Inflammatory macrophage treated with lipopolysaccharide for 4 hours (primary cell): ENCODE measurements at places on chromosomes 2 and 18.

- no peak for DNase-seq
Measured at GRCh38 chr18:51255693-51256092, 58.2 kb upstream of the MEX3C start.

DNA sequence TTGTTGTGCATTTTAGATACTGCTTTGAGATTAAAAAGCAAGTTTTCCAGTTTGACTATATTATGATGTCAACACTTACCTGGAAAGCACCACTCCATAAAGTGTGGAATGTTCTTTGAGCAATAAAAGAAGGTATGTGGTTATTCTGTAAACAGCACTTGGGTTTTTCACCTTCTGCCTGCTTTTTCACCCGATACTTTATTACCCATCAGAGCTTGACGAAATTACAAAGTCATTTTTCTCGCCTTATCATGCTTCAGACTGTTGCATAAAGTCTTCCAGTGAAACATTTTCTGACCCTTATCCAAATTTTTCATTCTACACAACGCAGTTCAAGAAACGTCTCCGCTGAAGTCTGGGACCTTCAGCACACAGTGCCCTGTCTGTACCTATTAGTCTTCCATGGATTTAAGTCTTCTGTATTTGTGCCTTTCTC, 25.2 kb downstream of the CAB39 start:
- DNase-seq, result no peak

GRCh38 chr18:6595666-6596065, 133.8 kb upstream of the ARHGAP28 start:
- DNase-seq, result no peak

DNA sequence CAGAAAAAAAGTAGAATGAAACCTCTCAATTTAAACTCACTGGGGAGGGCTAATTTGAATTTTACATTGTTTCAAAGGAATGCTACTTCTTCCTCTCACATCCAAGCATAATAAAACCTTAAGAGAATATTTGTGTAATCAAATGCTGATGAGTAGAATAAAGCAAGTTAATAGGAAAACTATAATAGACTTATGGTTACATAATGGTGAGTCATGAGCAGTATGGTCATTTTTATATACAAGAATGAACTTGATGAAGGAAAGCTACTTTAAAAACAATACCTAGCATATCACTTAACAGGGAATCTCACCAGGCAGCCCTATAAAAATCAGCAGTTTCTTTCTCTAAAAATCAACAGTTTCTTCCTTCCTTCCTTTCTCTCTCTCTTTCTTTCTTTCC, 80.3 kb downstream of the VSNL1 start:
- no peak for DNase-seq

- peak; percentile 70 for DNase-seq
Measured at GRCh38 chr2:12183032-12183645, 436.7 kb downstream of the LPIN1 start.

DNA sequence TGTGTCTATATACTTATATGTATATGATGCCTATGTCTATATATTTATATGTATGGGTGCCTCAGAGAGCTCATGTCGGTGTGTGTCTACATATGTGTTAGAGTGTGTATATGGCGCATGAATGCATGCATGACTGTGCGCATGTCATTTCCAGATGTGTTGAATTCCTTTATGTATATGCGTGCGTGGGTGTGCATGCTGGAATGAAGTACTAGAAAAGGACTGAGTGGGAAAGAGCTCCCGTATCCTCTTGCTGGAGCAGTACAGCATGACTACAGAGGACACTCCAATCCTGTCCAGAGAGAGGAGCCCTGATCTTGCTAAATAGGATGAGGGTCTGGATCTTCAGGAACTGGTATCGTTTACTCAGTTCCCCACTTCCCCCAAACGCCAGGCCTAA, 56.8 kb upstream of the LRPPRC start:
- no peak for DNase-seq

GRCh38 chr2:199458009-199458805, 468 bp upstream of the SATB2 start:
- peak; percentile 11 for DNase-seq

DNA sequence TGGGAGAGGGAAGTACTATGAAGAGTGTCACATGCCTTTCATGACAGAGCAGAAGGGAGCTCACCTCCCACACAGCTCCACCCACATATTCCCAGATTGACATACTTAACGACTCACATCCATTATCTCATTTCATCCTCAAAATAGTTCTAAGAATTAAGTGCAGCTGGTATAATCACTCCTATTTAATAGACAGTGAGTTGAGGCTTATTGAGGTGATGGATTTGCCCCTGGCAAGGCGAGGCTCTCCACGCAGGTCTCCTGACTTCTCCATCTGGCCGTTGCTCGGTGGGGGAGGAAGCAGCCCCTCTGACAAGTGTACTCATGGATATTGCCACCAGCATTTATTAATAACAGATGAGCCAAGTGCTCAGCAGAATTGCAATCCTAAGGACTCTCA, 81.4 kb downstream of the TGOLN2 start:
- peak; percentile 75 for DNase-seq

- DNase-seq, result no peak
Measured at GRCh38 chr18:50080316-50080715, 114.6 kb downstream of the MYO5B start.

DNA sequence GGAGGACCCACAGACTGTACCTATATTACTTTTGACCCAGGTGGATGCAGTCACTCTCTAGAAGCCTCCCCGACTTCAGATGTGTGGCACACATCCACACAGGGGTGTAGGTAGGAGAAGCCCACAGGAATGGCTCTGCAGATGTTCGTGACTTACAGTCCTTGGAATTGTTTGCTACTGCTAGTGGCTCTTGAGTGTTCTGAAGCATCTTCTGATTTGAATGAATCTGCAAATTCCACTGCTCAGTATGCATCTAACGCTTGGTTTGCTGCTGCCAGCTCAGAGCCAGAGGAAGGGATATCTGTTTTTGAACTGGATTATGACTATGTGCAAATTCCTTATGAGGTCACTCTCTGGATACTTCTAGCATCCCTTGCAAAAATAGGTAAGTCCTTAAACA, 605 bp downstream of the SLC9A4 start:
- no peak for DNase-seq

- no peak for DNase-seq
Measured at GRCh38 chr2:210167227-210167626, 4.0 kb downstream of the KANSL1L start.

GRCh38 chr2:201114350-201114749, 1.6 kb upstream of the CFLAR start:
- DNase-seq, result no peak

DNA sequence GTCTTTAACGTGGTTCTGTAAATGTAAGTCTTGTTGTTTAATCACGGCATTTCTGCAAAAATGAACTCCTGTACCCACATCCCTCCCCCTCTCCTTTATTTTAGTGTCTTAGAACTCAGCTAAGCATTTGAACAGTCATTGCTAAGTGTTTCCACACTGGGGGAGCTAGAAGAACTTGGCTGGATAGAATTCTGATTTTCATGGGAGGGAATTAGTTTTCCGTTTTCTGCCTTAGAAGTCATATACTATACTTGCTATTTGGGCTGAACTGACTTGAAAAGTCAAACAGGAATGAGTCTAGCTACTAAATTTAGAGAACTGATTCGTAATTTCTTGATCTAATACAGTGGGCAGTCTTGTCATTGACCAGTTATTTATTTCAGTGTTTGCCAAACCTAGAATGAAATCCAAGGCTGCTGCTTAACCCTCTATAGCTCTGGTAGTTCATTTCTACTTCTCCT, 61.1 kb downstream of the FMNL2 start:
- no peak for DNase-seq

DNA sequence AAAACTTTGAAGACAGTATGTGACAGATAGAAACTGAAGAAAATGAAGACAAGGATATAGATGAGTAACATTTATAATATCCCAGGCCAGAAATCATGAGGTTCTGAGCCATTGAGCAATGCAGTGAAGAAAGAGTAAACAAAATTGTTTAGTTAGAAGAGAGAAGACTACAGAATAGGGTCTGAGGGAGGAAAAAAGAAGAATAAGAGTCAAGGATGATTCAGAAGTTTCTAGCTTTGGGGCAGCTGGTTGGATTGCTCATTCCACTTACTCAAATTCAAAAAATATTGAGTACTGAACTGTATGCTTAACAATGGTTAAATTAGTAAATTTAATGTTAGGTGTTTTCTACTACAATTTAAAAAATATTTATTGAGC, 155.0 kb upstream of the OTX1 start:
- peak; percentile 33 for DNase-seq

DNA sequence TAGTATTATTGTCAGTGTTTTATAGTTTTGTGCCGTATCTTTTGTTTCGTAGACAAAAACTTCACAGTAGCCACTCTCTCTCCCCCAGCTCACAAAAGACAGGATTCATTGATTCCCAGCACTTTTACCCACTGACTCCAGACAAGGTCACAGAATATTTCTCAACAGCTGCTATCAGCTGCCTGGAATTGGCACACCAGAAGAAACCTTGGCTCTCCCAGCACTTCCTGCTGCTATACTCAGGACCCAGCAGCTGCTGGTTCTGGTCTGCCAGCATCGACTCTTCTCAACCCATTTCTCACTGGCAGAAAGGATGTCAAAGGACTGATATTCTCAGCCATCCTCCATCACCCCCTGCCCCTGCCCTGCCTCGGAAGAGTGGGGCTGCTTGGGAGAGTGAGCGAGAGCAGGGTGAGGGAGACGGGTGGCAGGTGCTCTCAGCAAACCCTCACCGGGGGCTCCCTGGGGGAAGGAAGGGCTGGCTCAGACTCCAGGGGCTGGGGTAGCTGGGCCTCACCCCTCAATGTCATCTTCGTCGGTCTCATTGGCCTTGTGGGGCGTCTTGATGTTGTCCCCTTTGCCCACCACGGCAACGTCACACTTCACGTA, 6.1 kb upstream of the OTOF start:
- peak; percentile 21 for DNase-seq

DNA sequence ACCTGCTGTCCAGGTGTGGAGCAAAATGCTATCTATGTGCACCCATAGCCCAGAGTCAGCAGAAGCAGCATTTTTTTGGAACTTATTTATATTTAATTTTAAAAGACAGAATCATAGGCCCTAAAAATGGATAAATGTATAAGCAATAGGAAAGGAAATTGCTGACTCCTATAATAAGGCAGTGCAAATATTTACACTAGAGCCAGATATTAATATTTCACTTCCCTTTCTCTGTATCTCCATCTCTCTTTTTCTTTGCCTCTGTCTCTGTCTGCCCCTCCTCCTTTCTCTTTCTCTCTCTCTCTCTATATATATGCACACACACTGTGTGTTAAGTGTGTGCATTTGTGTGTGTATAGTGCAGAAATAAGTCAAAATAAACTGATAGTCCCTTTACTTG, 375.6 kb downstream of the SOX11 start:
- DNase-seq, result no peak

GRCh38 chr2:112004253-112004645, 50.8 kb upstream of the TMEM87B start:
- peak; percentile 97 for DNase-seq

DNA sequence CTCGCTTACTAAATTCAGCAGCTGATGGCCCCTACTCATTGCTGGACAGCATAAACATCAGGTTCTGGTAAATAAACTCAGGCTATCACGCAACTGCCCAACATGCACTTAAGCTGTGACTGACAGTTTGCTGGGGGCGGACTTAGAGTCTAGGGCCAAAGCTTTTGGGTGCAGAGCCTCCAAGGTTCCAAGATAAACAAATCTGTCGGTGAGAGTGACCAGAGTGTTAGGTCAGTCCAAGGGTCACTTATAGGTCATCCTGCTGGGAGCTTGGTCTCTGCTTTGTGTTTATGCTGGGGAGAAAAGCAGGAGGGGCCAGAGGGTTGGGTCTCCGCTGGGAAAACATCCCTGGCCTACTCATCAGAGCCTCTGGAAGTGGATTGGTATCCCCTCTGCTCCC, 188.6 kb upstream of the GATA6 start:
- DNase-seq, result no peak

DNA sequence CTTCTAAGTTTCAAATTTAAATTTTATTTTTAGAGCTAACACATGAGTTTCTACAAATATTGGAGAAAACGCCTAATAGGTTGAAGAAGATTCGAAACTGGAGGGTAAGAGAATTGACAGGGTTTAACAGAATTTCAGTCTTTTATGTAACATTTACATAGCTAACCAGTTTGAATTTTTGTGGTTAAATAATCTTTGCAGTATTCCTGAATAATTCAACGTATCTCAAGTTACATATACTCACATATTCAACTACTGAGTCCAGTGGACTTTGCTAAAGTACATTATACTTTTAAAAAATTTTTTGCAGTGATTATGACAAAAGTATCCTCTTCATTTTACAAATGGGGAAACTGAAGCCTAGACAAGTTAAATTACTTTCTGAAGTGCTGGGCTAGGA, 34.0 kb downstream of the CCNT2 start:
- DNase-seq, result no peak

DNA sequence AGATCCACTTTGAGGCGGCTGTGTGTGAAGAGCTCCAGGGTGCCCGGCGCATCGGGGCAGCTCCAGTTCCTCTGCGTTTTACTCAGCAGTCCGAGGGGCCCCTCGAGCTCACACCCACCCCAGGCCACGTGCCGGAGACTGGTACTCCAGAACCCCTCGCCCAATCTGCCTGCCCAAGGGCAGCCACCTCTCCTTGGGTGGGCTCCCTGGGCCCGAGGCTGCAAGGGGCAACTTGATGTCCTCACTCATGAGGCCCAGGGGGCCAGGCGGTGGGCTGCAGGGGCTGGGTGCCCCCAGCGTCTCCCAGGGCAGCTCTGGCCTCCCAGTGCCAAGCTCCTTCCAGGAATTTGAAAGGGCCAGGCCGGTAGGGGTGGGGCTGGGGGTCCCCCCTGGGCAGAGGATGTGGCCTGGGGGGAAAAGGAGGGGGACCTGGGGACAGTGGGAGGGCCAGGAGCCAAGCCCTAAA, 16.7 kb downstream of the RAMP1 start:
- no peak for DNase-seq

GRCh38 chr18:78136986-78137385, 842.6 kb upstream of the SALL3 start:
- no peak for DNase-seq

GRCh38 chr2:26238311-26238958, 6.0 kb downstream of the HADHA start:
- DNase-seq, result no peak

DNA sequence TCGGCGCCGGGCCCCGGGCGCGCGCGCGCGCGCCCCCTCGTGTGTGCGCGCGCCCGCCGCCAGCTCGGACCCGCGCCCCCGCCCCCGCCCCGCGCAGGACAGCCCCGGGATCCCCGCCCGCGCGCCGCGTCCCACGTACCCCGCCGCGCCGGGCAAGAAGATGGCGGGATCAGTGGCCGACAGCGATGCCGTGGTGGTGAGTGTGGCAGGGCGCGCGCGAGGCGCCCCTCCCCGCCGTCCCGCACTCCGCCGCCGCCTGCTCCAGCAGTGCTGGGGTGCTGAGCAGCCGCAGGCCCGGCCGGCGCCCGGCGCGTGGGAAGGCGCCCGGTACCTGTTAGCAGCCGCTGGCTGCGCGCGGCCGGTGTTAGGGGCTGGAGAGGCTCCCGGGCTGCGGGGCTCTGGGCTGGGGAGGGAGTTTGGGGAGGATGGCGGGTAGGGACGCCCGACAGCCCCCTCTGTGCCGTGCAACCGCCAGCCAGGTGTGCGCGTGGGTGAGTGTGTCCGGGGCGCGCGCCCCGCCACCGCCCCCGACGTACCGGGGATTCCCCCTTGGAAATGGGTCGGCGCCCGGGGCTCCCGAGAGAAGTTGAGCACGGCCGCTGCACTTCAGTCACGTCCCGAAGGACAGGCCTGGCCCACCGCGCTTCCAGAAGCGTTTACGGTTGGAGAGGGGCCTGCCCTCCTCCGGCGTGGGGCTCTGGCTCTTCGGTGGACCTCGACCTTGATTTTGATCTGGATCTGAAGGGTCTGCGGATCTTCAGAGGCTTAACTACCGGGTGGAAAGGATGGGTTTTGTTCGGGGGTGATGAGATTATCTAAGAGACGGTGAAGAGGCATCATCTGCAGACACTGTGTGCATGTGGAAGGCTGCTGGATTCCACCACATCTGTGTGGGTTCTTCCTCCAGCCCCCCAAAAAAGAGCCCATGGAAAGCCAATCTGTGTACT, 697 bp downstream of the LGALSL start:
- DNase-seq, result peak; percentile 28
